GM18507 (cell line): ENCODE measurements at places on chromosomes 11 and 22.

DNA sequence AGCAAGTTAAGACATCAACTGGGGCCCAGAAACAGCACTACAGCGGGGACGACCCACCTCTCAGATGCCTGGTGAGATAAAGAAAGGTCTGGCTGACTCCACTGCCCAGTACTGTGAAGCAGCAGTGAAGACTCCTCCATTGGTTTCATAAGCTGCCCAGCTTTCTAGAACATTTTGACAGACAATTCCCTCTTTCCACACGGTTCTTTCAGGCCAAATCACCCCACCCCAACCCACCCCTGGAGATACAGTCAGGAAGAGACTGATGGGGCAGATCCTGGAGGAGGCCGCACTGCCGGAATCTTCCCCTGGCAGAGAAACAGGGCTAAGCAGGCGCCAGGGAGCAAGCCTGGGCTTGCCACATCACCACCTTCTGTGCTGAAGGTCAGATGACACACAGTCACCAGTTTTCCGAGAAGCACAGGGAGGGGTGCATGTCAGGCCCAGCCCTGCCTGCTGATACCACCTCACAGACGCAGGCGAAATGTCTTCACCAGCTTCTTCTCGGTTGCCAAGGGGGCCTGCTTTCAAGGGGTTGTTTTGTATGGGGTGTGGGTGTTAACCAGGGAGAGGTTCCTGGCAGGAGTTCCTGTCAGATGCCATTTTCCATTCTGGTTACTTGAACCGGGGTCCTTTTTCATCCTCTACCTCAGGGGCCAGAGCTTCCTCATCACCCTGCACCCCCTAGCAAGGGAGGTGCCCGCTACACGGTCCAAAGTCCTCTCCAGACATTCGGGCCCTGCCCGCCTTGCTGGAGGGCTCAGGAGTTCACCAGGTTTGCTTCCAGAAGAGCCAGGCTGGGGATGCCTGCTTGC lies 1.4 kb upstream of the NEAT1 start:
- no peak for DNase-seq

DNA sequence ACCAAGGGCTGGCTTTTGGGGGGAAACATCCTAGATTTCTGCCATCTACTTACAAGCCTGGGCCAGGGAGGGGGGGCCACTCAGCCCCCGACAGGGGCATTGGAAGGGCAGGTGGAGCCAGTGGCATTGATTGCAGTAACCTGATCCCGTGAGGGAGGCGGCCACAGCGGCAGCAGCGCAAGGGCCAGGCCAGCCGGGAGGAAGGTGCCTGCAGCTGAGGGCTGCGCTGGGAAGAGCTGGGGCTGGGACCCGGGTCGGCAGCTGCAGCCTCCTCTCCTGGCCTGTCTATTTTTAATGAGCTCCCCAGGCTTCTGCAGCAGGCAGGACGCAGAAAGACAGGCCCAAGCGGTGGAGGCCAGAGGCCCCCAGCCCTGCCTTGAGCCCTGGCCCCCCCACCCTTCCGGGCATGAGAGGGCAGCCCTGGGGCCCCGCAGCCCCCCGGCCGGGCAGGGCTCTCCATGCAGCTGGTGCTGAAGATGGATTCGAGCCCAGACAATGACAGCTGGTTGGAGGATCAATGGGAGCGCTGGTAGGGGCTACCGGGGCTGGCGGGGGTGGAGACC lies 10.6 kb downstream of the FREY1 start:
- DNase-seq: no peak

DNA sequence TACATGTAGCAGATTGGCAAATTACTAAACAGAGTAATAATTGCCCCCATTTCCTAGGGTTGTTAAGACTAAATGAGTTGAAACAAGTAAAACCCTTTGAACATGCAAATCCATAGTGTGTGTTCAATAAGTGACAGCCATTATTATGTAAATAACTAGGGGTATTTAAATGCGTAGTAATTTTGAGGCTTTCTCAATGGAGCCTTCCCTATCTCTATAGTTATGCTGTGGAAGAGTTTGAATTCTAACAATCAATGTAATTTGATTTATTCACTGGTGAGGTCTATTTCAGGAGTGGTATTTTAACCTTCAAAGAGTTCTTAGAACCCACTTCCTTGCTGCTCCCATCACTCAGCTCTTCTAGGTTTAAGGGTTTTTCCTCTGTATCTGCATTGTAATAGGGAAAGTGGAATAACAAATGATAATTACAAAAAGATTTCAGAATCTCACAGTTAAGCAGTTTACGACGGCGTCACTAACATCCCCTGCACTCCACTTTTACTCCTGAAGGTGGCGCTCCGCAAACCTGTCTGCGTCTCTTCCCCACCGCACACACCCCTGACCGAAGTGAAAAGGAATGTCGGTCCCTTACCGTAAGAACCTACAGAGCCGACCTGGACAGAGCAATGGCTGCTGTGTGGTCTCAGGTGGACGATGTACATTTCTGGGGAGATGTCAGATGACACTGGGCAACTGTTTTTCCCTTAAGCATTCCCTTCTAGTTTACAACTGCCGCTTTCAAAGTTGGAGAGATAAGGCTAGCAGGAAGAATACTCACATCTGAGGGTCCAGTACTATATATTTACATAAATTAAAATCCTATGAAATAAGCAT lies 80.8 kb downstream of the ZC3H12C start:
- DNase-seq: peak; percentile 18

- no peak for DNase-seq
These were observed 81.9 kb downstream of the LRRC32 start for GRCh38 chr11:76588455-76589325.

- DNase-seq: no peak
These were observed 28.0 kb upstream of the MYRF start for GRCh38 chr11:61724437-61724836.

DNA sequence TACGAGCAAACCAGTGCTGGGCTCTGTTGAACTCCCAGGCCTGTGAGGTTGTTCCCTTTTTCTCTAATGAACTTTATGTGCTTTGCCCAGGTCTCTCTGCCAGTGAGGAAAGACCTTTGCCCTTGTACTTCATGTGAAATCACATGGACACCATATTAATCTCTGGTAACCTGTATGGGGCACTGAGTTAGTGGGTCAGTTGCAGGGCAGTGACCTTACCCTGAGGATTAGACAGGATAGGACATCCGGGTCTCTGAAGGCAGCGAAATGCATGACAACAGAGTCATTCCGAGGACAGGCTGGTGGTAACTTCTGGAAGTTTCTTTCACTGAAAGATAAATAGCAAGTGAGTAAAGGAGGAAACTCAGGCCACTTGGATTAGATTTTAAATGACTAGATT lies 93.7 kb downstream of the ZBTB16 start:
- DNase-seq: no peak

DNA sequence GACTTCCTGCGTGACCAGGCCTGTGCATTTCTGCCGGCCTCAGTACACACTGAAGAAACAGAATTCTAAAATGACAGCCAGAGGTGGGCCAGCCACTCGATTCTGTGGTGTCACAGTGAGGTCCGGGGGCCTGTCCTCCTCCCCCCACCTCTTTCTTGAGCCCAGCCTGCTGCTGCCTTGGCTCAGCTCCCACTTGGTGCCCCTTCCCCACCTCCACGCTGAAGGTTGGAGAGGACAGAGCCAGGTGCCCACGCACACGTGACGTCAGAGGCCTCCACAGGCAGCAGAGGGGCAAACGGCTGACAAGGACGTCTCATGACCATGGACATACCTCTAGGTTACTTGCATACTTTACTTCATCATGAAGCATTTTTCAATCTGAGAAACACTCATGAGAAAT lies 78.0 kb upstream of the SHANK2 start:
- no peak for DNase-seq

GRCh38 chr11:45250035-45250718 lies 36.0 kb downstream of the SYT13 start:
- no peak for DNase-seq

DNA sequence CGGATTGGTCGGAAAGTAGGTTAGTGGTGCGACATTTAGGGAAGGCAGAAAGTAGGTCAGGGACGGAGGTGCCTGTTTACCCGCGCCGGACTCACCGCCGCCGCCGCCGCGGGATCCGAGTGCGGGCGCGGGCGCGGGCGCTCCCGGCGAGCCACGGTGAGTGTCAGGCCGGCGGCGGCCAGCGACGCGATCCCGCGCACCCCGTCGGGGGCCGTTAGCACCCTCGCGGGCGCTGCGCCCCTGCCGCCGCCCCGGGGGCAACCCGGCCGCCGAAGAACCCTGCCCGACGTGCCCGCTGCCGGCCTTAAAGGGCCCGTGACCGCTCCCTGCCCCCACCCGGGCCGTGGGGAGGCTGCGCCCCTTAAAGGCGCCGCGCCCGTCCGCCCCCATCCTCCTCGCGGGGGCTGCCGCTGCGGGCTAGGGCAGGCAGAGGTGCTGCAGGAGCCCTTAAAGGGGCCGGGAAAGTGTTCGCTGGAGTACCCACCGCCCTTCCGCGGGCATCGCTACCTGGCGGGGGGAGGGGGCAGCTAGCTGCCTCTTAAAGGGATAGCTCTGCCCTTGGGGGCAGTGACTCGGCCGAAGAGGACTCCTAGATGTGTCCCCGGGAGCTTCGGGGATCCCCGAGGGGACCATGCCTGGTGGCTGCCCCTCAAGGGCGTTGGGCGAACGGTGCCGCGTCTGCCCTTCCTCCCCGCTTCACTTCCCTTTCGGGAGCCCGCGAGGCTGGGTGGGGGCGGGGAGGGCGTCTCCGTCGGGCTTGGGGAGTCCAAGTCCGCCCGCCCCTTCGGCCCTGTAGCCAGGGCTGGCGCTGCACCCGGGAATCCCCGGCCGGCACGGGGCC lies at the start of gene BMAL1:
BMAL1 (plus strand) TSS at position 23 of the 841 bp plus-strand sequence. CDS start 76,519 bp downstream, outside the sequence.
- peak; percentile 11 for DNase-seq
